IPS DF 6.9 (cell line): ENCODE measurements at places on chromosomes 1 and 21.

DNA sequence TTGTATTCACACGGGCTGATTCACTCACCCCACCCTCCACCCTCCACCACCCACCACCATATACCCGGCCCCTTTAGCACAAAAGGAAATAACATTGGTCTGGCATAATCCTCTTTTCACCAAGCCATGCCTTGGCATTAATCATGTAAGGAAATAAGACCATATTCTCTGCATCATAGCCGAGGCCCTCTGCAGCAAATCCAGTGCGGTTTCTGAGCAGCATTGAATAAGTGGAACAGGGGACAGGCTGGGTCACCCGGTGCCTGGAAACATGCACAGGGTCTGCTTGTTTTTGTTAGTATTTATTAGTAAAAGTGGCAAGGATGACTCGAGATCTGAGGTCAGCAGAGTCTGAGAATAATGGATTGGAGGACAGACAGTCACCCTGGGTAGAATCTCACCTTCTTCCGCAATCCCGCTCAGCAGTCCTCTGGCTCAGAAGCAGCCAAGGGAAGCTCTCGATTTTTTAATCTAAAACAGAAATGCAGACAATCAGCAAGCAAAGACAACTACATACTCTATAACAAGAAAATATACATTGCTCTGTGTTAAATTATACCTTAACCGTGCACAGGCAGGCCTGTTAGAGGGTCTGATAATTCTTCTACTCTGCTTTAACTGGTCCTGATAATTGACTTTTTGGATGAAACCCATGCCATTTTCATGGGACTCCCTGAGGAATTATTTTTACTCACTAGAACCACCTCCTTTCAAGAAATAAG is 52.4 kb upstream of the CDC42BPA start:
- no peak for DNase-seq

- no peak for DNase-seq
Observed at GRCh38 chr1:85952460-85952859, 204.1 kb downstream of the COL24A1 start.

DNA sequence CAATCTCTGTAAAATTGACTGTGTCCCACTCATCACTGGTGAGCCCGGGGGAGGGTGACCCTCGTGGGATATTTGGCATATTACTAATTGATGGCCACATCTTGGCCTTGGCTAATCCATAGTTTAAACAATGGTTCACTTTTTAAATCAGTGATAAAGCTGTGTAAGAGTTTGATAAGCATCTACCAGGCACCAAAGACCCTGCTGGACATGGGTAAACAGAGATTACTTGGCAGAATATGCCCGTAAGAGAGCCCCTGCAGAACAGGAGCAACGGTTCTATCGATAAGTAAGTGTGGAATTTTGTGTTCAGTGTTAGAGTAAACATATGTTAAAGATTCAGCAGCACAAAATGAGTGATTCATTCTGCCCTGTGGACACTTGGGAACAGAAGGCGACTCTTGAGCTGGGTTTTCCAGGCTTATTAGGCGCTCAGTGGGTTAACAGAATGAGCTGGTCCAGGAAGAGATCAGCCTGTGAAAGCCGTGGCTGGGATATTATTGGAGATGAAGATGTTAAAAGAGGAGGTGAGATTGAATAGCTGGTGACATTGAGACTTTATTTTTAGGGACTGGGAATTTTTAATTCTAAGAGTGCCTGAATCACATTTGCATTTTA is 55.9 kb downstream of the CNST start:
- no peak for DNase-seq

GRCh38 chr1:241638909-241639622 is 1.1 kb downstream of the CHML start:
- no peak for DNase-seq

DNA sequence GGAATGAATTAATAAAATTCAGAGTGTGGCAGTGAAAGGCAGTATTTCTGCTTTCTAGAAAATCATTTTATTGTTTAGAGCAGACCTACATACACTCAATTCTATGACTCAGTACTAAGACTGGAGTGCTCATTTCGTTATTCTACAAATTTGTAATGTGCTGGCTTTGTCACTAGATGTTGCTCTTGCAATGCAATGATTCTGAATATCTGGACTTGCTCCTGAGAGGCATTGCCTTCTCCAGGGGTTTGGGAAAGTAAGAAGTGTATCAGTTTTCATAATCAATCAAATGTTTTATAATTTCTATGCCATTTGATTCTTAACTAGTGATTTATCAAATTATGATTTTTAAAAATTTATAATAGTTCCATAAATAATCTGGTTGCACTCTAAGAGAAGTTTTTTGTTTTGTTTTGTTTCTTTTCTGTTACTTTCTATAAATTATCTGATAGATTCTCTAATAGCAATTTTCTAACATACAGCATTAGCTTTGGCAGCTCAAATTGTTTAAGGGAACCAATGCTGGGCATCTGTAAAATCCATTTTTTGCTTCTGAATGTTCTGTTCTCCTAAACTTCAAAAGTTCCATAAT is 280.5 kb upstream of the SGIP1 start:
- no peak for DNase-seq

DNA sequence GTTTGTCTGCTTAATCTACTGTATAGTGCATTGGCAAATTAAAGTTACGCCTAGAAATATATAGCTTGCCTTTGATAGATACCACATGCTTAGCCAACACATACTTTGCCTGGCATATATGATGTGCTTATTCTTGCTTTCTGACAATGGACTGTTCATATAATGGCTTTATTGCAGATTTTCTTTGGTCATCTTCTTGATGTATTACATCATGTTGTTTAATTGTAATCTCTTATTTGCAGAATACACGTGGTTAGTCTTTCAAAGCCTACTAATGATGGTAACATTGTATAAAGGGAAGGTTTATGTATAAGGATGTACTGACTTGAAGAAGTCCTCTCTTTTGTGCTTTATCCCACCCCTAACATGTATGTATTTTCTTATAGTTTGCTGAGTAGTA is 201.5 kb downstream of the PDE4B start:
- no peak for DNase-seq

DNA sequence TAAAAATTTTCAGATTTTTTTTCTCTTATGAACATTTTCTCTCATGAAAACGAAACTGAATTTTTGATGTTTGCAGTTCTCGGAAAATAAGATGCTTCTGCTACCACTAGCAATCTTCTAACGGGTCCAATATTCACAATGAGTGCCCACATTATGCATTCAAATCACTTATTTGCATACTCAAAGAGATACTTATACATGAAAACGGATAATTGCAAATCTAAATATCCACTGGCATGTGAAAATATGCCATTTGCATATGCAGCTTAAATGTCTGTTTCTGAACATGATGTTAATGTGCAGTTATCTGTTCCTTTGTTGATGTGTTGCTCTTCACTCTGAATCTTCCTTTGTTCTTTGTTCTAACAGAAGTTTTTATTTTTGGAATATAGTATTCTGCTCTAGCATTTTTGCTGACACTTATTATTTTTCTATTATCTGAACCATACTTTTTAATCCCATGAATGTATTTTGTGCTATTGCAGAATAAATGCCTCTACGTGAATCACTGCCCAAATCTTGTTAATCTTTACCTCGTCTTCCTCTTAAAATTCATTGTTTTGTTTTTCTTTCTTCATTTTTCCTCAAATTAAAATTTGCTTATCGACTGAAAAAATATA is 259.4 kb upstream of the BRINP3 start:
- no peak for DNase-seq

DNA sequence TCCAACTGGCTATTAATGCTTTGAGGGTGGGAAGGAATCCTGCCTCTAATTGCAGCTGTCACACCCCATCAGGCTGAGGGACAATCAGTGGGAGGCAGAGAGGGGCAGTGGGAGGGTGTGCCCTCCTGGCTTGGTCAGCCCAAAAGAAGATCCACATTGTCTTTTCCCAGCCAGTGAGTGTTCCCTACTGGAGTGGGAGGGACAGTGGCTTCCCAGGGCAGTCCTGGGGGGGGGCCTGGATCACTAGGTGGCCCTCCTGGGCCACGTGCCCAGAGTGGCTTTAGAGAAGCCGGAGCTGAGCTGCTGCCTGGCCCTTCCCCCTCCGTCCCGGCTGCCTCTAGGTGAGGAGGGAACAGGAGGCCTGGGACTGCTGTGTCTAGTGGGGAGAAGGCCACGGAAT is 14.0 kb downstream of the INKA2 start:
- DNase-seq = no peak

GRCh38 chr1:101520302-101520701 is 283.5 kb downstream of the S1PR1 start:
- peak; percentile 35 for DNase-seq

DNA sequence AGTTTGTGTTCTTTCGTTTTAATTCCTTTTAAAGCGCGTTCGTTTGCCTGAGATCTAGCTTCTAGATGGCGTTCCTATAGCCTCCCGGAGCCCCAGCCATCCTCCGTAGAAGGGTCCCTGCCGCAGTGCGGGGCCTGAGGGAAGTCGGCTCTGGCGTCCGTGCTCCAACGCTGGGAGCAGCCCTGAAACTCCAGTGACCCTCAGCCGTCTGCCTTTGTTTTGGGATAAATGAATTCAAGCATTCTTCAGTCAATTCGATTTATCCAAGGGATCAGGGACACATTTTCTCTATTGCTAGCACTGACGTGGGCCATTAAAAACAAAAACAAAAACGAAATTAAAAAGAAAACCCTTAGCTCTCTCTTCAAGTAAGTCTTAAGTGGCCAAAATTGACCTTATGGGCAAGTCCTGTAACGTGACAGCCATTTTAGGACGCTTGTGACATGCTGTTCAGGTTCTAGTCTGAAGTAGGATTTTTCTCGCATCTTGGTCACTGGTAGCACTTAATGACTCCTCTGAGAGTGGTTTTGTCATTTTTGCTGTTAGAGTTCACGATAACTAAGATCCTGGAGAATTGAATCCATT is 742 bp upstream of the HSPA13 start:
- no peak for DNase-seq

DNA sequence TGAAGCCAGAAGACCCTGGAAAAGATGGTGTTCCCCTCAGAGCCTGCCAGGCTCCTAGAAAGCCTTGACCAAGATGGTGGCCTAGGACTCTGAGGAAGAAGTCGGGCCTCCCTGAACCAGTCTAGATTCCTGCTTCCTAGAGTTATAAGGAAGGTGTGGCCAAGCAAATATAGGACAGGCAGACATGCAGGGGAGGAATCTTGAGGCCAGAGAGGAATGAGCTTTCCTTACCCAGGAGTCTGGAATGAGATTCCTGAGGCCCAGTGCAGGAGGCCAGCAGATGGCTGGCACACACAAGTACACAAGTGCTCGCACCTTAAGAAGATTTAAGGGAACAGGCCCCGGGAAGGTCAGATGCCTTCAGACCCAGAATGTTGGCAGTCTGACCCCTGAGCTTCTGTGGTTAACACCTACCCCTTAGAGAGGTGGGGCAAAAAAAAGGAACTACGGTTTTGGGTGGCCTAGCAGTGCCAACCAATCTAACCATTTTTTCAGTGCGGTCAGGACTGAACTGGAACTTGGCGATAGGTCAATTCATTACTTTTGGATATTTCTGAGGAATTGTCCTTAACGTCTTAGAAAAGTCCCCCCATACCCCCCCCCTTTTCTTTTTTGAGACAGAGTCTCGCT is 73.3 kb downstream of the MDM4 start:
- DNase-seq = no peak

DNA sequence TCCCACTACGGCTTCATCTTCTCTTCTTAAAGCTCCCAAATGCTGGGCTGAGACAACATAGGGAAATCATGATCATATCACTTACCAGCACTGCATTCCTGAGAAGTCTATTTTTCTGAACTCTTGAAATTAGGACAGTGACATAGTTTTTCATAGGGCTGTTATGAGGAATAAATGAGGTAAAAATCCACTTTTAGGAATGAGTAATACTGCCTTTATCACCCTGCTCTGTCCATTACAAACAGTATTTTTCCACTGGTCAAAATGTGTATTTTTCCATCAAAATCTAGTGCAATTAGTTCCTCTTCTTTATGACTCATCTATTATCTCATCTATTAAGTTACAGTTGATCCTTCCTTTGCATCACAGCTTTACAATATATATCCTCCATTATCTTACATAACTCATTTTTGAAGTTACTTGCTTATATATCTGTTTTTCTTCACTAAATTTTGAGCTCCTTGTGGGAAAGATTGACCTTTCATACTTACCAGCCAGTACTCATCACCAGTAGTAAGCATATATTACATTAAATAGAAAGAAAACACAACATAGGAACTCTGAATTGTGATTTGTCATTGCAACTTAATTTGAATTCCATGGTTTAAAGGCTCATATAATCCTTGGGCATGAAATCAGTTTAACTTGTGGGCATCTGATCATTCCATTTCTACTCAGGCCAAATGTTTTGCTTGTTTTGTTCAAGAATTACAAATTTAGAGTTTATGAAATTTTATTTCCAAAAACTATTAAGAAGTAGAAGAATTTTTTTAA is 37.1 kb downstream of the PRRX1 start:
- no peak for DNase-seq

DNA sequence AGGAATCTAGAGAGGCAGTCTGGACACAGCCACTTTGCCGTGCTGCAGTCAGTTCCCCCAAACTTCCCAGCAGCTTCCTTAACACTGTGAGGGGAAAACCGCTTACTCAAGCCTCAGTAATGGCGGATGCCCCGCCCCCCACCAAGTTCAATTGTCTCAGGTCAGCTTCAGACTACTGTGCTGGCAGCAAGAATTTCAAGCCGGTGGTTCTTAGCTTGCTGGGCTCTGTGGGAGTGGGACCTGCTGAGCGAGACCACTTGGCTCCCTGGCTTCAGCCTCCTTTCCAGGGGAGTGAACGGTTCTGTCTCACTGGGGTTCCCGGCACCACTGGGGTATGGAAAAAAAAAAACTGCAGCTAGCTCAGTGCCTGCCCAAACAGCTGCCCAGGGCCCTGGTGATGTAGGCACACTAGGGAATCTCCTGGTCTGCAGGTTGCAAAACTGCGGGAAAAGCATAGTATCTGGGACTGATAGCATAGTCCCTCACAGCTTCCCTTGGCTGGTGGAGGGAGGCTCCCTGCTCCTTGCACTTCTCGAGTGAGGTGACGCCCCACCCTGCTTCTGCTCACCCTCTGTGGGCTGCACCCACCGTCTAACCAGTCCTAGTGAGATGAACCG is 23.7 kb upstream of the HFM1 start:
- DNase-seq = no peak

DNA sequence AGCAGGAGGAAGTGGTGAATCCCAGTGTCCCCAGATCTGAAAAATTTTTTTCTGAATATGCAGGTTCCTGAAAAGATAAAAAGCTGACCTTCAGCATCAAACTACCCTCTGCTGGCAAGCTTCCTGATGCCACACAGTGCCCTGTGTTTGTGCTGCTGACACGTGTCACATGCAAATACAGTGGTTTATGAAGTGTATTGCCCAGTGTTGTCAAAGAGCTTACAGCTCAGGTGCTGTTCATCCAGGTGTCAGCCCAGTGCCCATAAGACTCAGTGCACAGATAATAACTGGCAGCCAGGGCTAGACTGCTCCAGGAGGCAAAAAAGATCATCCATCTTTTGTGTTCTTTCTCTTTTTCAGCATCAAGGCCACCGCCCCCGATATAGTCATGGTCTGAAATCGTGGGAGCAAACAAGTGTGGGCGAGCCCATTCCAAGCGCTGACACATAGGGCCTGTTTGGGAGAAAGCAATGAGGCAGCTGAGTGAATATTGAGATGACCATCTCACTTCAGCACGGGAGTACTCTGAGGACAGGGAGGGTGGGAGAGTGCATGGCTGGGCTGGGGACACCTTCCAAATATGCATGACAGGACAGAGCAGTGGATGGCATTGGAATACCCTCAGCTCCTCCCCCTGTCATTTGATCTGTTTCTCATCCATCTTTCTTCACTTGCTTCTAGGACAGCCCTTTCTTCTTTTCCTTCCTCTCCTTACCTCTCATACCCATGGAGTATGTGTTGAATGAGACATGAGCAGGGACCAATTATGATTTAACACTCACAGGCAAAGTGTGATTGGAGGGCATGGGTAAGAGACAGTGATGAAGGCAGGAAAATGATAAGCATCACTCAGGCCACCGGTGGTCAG is 6.4 kb upstream of the KCNK1 start:
- no peak for DNase-seq
